ENCODE measurements at places on chromosomes 1 and 21.

- no peak for DNase-seq
These were observed 13.3 kb upstream of the CTRC start for GRCh38 chr1:15424981-15425380.

- DNase-seq, result no peak
These were observed 282.1 kb downstream of the RPS6KC1 start for GRCh38 chr1:213333121-213333520.

GRCh38 chr1:171357179-171357578 is 43.2 kb downstream of the FMO4 start:
- DNase-seq, result no peak

DNA sequence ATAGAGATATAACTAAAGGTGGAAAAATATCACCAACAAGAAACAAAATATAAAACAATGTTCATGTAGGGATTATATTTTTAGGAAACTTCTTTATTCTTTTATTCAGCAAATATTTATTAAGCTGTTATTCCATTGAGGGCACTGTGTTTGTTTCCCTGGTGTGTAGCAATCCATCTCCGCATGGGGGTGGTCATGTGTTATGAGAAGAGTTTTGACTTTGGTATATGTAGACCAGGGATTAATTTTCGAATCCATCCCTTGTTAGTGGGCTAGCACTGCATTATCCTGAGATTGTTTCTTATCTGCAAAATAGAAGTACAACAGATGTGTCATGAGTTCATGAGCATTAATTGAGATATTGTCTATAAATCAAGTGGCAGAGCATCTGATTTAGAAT is 190.2 kb upstream of the LRRC7 start:
- peak; percentile 8 for DNase-seq

- DNase-seq, result no peak
These were observed 4.4 kb downstream of the CD53 start for GRCh38 chr1:110877364-110877763.

DNA sequence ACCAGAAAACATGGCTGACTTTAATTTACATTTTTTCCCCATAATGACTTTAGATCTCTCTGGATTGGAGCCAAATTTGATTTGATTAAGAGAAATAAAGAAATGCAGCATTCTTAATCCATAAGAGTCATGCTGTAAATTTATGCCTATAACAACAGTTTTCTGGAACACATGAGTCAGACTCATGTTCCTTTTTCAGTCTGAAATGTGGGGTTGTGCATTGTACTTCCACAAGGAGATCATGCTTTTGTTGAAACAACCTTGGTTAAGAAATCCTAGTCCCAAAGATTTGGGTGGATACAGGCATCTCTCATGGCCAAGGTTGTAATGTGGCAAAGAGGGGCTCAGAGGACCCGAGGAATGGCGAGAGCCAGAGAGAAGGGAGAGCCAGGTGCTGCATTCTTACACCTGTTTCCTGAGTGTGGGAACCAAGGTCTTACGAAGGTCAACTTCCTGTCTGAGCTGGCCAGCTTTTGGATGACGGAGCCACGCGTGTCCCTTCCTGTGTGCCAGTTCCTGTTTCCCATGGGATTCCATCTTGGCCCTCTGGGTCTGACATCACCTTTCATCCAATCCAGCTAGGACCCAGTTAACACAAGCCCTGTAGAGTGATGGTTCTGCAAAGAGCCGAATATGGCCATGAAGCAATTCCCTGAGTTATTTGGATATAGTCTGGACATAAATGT is 23.1 kb downstream of the CLDN14 start:
- DNase-seq, result no peak

DNA sequence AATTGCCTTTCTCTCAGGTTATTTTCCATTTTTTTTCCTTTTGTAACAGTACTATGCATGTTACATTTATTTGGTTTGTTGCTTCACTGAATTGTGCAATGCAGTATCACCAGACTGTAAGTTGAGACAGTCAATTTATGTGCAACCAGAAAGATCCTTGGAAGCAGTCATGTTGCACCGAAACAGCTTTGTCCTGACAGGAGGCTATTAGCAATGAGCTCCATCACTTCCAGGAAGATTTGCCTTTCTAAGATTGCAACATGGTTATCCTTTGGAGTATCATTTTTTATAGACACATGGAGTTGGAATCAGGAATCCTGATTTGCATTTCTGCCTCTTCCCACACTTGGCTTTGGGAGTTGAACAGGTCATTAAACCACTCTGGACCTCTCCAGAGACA is 84.5 kb upstream of the ST6GALNAC5 start:
- peak; percentile 80 for DNase-seq

DNA sequence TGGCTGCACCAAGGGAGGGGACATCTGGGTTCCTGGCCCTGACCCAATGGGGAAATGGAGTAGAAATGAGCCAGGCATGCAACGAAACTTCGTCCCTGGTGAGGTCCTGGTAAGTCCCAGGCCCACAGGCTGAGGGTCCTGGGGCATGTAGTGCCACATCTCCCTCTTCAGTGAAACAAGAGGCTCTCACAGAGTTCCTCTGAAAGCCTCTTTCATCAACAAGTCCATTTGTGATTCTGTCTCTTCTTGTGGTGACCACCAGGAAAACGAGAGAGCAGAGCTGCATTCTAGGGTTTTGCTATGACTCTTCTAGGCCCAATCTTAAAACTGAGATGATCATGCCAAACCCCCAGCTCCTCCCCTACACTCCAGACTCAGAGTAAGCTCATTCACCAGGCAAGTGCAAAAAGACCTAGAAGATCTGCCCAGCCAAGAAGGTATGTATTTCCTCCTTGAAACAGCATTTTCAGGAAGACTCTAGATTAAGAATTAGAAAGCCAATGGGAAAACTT is 24.3 kb upstream of the RNF220 start:
- DNase-seq, result no peak

- DNase-seq, result no peak
These were observed 21.4 kb downstream of the CLIC6 start for GRCh38 chr21:34690041-34690792.

GRCh38 chr1:48103495-48103894 is 106.3 kb upstream of the TRABD2B start:
- DNase-seq, result no peak

GRCh38 chr1:159913451-159914192 is 11.7 kb downstream of the TAGLN2 start:
- DNase-seq, result peak; percentile 55

- DNase-seq, result no peak
These were observed 124.2 kb upstream of the B3GALT2 start for GRCh38 chr1:193310564-193310963.

DNA sequence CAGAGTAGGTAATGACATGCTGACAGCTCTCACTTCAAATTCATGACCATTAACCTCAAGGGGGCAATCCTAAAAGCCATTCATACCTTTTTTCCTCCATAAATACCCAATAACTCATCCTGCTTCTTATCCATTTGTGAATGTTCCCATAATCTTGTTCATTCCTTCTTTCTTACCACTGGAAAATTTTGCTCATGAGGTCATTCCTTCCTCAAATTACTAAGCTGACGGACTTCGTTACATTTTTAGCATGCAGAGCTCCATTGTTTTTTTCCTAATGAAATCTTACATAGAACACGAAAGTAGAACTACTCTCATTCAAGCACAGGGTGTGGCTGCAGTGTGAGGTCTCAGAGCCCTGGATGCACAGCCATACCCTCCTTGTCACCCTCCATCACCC is 276.5 kb upstream of the DPYD start:
- no peak for DNase-seq

- DNase-seq, result no peak
These were observed 25.2 kb downstream of the LAMC1 start for GRCh38 chr1:183048087-183049085.

DNA sequence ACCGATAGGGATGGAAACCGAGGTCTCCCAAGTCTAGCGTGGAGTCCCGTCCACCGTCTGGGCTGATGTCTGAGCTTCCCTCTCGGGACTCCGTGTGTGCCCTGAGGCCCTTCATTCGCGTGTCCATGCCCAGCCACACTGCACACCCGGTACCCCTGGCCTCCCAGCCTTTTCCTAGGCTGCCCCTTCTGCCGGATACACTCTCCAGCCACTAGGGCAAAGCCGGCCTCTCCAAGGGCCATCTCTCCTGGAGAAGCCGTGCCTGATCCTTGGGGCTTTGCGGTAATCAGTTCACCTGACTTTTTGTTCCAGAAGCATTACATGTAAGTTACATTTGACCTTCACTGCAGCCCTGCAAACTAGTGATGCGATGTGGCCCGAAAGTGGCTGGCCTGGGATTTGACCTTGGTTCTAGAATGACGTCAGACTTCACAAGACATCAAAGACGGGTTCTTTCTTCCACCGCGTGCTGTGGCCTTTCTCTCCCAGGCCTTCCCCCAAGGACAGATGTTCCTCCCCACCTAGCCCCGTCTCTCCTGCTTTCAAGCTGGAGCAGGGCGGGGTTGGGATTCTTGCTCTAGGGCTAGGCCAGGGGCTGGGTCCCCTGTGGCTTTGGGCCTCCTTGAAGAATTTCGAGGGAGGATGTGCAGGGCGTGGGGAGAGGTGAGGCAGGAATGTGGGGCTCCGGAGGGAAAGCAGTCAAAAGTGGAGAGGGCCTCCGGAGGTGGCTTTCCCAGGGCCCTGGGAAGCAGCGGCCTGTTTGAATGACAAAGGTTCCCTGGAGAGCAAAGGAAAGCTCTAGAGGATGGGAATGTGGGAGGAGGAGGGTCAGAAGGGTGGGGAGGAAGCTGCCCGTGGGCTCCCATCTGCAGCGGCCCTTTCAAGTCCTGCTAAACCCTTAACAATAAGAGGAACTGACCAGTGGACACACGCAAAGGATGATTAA is 49.7 kb upstream of the SLC2A1 start:
- no peak for DNase-seq

DNA sequence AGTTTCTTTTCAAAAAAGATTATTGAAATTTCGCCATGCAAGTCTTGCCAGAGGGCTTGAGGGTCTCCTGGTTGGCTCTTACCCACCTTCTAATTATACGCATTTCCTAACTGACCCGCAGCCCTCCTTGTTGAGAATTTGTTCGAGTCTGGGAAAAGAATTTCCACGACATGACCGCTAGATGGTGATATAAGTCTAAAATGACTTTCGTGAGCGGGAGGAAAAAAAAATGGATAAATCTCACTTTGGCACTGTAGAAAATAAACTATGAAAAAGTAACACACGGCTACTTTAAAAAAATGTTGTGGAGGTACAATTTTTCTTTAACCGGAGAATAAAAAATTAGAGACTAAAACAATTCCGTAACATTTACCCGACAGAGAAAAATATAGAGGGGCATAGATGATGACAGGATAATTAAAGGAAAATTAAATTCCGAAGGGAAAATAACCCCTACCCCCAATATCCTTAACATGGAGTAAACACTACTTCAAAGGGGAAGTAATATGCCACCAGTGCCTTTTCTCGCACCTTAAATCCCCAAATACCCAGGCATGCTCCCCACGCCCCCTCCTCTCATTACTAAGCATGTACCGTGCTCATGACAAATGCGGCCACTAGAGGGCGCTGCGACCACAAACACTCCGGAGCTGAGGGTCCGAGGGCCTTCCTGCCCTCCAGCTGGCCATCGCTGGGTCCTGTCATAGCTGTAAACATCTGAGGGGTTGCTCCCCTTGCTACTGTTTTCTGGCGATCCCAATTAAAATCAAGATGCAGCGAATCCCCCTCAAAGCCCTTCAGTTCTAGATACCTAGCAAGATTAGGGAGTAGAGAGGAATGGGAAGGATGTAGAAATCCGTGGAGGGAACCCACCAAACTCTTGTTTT is 266.9 kb downstream of the ASTN1 start:
- peak; percentile 70 for DNase-seq

- DNase-seq, result no peak
These were observed 21.0 kb upstream of the GADD45A start for GRCh38 chr1:67664048-67664447.

DNA sequence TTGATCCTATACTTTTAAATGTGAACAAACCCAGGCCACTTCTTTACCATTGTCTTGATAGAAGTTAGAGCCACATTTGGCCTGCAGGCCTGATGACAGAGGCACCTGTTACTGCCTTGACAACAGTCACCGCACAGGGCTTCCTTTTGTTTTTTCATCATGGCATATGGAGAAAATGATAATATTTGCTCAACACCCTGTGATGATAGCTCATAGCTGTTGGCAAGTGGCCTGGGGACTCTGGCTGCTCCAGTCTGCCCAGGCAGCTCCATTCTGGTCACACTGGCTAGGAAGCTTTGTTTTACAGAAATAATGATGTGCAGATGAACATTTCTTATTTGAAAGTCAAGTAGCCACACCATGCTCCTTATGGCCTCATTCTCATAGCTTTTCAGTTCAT is 89.6 kb upstream of the GPR88 start:
- DNase-seq, result no peak

GRCh38 chr1:2971609-2972008 is 49.7 kb upstream of the ACTRT2 start:
- DNase-seq, result no peak

- DNase-seq, result peak; percentile 41
These were observed 54.2 kb downstream of the SYT2 start for GRCh38 chr1:202656057-202656456.

GRCh38 chr1:37919277-37919676 is 27.6 kb downstream of the INPP5B start:
- peak; percentile 22 for DNase-seq

DNA sequence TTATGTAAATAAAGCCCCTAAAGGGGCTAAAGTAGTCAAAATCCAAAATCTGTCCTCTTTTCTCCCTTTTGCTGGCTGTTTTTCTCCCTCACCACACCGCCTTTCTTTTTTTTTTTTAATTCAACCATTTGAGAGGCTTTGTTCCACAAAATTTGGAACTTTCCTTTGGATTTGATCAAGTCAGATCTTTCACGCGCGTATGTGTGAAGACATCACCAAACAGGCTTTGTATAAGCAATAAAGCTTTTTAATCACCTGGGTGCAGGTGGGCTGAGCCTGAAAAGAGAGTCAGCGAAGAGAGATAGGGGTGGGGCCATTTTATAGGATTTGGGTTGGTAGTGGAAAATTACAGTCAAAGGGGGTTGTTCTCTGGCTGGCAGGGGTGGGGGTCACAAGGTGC is 5.3 kb upstream of the HPDL start:
- no peak for DNase-seq

GRCh38 chr1:112359961-112360767 is 35.9 kb upstream of the CTTNBP2NL start:
- DNase-seq, result peak; percentile 53

- DNase-seq, result no peak
These were observed 116.5 kb downstream of the PTPRU start for GRCh38 chr1:29352719-29353420.

DNA sequence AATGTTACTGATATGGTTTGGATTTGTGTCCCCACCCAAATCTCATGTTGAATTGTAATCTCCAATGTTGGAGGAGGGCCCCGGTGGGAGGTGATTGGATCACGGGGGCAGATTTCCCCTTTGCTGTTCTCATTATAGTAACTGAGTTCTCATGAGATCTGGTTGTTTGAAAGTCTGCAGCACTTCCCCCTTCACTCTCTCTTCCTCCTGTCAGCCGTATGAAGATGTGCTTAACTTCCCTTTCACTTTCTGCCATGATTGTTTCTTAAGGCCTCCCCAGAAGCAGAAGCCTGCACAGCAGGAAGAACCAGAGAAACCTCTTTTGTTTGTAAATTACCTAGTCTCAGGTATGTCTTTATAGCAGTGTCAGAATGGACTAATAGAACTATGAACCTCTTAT is 28.4 kb downstream of the TRIM33 start:
- no peak for DNase-seq

- DNase-seq, result no peak
These were observed 16.3 kb downstream of the SLC19A1 start for GRCh38 chr21:45525910-45526306.

GRCh38 chr1:65209005-65209885 is 61.2 kb downstream of the AK4 start:
- DNase-seq, result peak; percentile 61
